Suppressor macrophage treated with lipopolysaccharide for 1 hour (primary cell): ENCODE measurements at places on chromosomes 13 and 19.

GRCh38 chr19:34577531-34578101 lies 96.1 kb downstream of the WTIP start:
- no peak for DNase-seq

DNA sequence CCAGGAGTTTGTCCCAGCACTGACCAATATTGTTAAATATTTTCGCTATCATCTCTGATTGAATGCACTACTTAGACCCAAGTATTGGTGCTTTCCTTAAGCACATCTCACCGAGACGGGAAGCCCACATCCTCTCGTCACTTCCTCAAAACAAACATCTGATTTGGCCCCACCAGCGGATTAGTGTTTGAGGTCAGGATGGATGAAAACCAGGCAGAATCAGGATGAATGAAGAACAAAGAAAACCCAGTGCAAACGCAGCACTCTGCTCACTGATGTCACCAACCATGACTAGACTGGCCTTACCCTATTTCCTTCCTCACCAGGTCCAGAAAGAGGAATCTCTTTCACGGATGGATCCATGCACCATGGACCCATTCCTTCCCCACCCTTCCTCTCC lies 6.0 kb downstream of the PLAUR start:
- peak; percentile 88 for DNase-seq

DNA sequence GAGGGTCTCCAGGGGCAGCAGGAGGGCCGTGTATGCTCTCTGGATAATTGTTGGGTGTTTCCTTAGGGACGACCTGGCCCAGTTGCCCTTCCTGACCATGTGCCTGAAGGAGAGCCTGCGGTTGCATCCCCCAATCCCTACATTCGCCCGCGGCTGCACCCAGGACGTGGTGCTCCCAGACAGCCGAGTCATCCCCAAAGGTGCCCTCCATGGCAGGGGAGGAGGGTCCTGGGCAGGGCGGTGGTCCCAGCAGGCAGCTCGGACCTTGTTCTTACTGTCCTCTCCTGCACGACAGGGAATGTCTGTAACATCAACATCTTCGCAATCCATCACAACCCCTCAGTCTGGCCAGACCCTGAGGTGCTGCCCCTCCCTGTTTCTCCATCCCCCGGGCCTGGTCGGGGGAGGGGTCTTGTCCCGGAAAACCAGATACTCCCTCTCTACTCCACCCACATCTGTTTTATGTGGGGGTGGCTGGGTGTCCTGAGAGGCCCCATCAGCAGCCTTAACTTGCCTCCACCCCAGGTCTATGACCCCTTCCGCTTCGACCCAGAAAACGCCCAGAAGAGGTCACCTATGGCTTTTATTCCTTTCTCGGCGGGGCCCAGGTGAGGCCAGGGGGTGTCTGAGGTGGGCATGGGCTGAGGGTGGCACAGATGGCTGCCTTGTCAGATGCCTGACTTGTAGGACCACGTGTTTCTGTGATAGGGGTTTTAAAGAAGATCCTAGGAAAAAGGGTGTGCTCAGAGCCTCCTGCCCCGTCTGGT lies 12.3 kb upstream of the CYP4F3 start:
- no peak for DNase-seq

DNA sequence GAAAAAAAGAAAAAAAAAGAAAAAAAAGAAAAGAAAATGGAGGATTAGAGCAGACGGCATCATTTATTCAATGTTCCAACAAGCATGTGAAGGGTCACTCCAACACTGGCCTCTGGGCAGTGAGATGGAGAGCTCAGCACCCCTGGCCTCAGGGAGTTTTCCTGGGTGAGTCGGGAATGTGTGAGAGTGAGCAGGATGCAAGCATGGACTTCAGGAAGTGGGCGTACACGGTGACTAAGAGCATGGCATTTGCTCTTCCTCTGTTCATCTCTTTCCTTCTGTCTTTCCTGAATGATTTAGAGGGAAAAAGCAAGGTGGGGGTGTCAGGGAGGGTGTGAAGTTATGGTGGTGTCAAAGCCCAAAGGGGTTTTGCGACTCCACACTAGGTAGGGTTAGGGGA lies 682 bp upstream of the CABP5 start:
- no peak for DNase-seq

- DNase-seq, result no peak
Measured at GRCh38 chr13:23185542-23185941, 4.8 kb downstream of the SGCG start.

DNA sequence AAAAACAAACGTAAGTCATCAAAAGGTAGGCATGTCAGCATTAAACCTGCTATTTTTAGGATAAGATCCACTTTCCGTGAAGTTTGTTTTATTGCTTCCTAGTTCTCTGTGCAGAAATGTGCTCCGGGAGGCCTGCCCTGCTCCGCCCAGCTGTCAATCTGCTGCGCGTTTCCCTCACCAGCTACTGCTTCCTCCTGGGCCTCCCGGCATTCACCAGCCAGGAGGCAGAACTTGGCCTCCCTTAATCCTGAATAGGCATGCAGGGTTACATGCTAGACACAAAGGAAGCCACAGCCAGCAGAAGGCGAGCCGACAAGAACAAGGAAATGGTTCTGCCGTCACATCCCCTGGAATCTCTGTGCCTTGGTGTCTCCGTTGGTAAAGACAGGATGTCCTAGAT lies 386.2 kb downstream of the IRS2 start:
- peak; percentile 40 for DNase-seq

DNA sequence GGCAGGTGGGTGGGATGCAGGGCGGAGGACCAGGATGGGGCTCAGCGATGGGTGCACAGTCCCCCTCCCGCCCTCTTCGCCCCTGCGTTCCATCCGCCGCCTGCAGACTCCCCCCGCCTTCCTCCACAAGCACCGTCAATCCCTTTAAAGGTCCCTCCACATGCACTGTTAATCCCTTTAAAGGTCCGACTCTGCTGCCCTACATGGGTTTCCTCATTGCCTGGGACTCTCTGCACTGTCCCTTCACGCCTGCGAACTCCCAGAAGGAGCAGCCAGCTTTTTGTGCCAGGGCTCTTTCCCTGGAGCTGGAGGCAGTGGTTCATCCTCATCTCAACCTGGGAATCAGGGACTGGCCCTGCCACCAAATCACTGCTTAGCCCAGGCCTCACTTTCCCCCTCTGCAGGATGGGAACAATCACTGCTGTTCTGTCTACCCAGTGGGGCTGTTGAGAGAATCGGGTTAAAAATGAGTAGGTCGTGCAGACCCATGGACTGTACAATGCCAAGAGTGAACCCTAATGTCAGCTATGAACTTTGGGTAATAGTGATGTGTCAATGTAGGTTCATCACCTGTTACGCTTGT lies 20.4 kb downstream of the ZNF574 start:
- DNase-seq, result no peak

DNA sequence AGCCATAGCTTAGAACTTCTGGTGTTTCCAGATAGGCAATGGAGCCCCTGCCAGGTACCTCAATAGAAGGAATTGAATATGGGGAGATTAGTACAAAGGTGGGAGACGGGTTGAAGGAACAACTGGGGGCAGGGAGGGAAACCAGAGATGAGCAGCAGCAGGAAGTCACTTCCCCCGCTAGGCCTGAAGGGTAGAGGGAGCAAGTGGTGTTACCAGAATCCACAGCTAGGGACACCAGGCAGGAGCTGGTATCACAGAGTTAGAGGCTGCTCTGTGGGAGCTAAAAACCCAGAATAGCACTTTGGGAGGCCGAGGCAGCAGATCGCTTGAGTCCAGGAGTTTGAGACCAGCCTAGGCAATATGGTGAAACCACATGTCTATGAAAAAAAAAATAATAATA lies 15.3 kb upstream of the HNRNPUL1 start:
- no peak for DNase-seq

DNA sequence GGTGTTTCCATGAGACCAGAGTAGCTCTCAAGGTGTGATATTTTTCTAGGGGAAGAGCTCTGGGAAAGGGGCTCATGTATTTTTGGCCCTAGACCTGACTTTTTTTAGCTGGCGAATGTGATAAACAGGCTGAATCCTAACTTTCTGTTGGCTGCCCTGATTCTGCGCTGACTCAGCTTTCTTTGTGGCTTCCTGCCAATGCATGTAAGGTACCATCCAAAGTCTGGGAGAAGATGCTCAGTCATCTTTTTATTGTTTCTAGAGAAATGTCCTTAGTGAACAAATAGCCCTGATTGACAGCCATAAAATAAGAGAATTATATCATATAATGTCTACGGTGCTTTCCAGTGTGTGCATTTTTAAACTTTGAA lies 113.6 kb upstream of the MBNL2 start:
- no peak for DNase-seq

DNA sequence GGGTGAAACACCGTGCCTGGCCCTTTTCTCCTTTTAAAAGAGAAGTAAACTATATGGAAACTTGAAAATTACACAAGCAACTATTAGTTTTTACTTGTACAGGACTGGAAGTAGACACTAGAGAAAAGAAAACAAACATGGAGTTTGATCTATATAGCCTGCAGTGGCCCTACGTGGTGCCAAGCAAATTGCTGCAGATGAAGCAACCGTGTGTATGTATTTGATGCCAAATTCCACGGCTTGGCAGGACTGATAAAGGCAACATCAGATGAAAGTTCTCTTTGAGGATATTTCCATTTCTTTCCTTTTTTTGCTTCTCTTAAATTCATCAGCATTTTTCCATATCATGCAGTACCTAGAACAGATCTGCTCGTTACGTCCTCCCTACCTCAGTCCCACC lies 49.8 kb downstream of the ATP8A2 start:
- DNase-seq, result no peak
